ENCODE measurements at places on chromosomes 3 and 15. TPM values are rescaled to one million over a fixed set of nuclear protein-coding genes. Genes with fewer than 3 reads are reported as not detected.

The CP gene
- total RNA-seq, result 15.4 TPM

- H3K27me3 ChIP-seq, result no peaks in the 10 kb centered on the region
- no peak overlapping the region for H3K27ac ChIP-seq
- no peaks in the 10 kb centered on the region for H3K36me3 ChIP-seq
- no peak for DNase-seq
- no peak overlapping the region for H3K4me3 ChIP-seq
Observed at GRCh38 chr3:112474796-112475195, 24.5 kb downstream of the BTLA start.

- H3K4me1 ChIP-seq, result peaks cover 100% of the 10 kb centered on the region
- H3K27ac ChIP-seq, result peak overlapping the region; percentile 82
- peak overlapping the region; percentile 5 for H3K4me3 ChIP-seq
- peak; percentile 41 for DNase-seq
- H3K27me3 ChIP-seq, result no peaks in the 10 kb centered on the region
Observed at GRCh38 chr3:156681002-156681401, 6.6 kb downstream of the TIPARP start.

- peaks cover 4% of the 10 kb centered on the region for H3K4me1 ChIP-seq
- H3K27me3 ChIP-seq, result no peaks in the 10 kb centered on the region
- DNase-seq, result peak; percentile 90
- H3K27ac ChIP-seq, result peak overlapping the region; percentile 68
- no peak overlapping the region for H3K4me3 ChIP-seq
Observed at GRCh38 chr15:40367686-40368611, 9.9 kb downstream of the DISP2 start.
